ENCODE measurements at places on chromosomes 6 and 20.

DNA sequence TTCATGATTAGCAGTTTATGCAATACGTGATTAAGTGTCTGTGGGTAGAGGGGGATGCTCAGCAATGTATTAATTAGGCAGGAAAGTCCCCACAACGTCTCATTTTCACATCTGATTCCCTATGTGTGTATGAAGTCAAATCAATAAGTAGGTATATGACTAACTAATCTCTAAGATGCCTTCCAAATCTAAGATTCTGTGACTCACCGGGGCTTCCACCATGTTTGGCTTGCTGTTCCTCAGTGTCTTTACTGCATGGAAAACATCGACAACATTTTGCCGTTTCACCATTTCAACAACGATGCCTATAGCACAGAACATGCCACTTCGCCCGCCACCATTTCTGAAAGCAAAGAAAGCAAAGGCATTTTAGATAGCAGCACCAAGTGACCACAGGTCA is 72.0 kb upstream of the THEMIS start:
- no peak for DNase-seq

DNA sequence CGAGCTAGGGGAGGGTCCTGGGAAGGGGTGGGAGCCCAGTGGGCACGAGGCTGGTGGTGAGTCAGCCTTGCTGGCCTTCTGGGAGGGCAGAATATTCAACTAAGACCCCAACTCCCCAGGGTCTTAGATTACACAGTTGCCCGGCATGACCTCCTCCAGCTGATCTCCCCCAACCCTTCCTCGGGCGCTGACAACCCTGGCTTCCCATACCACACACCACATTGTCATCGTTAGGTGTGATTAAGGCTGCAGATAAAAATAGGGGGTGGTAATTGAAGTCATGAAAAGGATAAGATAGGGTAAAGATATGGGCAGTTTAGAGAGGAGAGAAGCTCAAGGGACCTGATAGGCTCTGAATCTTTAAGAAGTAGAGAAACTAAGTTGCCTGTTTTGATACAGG is 10.5 kb downstream of the CDC40 start:
- DNase-seq, result no peak

- DNase-seq, result no peak
Observed at GRCh38 chr6:12785301-12785700, 68.7 kb downstream of the PHACTR1 start.

DNA sequence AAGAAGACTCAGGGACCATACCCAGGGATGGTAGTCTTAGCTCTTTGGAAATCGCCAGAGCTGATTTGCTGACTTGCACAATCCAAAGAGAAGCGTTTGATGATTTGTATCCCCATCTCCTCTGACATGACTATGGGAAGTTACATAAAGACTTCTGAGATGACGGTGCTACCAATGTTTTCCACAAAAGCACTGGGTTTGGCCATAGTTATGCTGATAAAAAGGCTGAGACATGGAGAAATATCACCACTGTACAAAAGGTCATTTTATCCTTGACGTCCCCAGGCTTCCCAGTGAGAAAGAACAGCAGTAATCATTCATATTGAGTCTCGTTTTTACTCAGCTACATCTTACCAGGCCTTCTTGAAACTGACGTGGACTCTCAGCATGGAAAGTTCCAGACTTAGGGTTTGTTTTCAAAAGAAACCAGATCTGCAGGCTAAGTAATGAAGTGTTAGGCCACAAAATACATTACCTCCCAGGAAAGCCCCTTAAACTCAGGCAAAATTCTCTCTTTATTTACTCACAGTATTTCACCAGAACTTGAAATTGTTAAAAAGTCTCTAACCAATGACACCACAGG is 370.3 kb upstream of the JARID2 start:
- DNase-seq, result no peak

DNA sequence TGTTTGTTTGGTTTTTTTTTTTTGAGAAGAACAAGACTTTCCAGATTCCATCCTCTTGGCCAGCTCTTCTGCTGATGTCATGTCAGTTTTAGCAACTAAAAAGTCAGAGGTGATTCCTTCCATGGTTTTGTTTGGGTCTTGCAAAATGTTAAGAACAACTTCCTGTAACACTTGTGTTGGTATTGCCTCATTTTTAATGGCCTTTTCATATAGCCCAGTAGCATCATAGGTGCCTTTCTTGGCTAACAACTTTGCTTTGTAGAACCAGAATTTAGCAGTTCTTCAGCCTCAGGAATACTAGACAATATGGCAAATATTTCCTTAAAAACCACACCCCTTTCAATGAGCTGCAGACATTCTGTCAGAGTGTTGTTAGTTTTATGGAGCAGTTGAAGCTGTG is 99.5 kb upstream of the SIRPG start:
- DNase-seq, result peak; percentile 0

DNA sequence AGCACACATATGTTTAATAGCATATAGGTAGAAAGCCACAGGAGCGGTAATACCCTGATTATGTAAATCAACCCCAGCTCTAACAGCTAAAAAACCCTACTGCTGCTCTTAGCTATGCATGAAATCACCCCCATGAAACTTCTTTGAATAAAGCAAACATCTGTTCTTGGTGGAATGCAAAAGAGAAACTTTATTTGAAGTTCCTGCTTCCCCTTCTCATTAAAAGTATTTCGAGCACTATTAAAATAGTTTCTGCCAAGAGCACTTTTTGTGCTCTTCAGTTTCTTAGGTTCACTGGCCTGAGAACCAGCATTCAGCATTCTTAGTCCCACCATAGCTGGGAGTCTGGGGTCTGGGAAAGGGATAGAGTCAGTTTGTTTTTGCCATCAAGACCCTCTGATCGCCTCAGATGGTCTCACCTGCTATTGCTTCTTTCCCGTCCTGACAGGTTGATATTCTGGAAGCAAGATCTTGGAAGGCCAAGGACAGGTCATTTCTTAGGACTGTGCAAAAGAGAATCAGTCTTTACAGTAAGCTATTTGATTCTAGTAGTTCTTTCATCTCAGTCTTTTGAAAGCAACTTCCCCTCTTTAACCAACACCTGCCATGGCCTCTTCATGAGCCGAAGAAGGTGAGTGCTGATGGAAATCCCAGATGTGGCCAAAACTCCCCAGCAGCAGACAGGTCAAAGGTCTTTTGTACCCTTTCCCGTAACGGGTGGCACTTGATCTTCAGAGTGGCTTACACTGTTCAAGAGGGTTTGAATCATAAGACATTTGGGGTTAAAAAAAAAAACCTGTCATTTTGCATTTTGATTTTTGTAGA is 76.5 kb upstream of the TMEM170B start:
- no peak for DNase-seq

GRCh38 chr20:38428800-38429199 is 6.3 kb downstream of the SNHG17 start:
- DNase-seq, result no peak

GRCh38 chr20:33282991-33283555 is at the start of gene BPIFB1:
TSS of gene BPIFB1 (plus strand) at chr20:33283214. CDS start at chr20:33286074, 2,860 bp downstream.
- DNase-seq, result no peak

DNA sequence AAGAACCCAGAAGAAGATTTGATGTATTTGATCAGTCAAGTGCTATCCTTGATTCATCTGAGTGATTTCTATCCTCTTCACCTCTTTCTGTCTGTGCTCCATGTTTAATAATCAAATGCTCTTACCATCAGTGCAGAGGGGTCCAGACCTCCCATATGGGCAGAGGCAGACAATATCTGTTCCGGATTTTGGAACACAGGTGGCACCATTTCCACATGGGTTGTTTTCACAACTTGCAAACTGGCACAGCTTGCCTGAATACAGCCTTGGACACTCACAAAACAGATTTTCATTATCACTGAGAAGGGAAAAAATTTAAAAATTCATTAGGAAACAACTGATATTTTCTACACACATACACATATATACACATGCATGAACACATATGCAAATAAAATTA is 228.5 kb downstream of the PHF3 start:
- DNase-seq, result no peak

GRCh38 chr6:123715006-123715863 is 78.5 kb upstream of the TRDN start:
- peak; percentile 63 for DNase-seq

DNA sequence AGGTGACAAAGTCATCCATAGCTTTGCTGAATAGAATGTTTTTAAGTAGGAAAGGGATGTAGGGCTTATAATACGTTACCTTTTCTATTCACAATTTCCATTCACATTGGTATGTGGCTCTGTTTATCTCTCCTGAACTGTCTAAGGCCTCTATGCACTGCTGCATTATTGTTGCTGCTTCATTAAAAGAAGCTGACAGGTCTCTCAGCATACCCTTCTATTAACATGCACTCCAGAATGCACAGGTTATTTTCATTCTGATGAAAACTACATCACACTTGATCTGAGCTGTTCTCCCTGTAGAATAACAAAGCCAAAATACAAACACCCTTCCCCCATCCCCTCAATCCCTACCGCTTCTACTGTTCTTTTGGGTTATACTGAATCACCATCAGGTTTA is 399.3 kb downstream of the TBC1D32 start:
- no peak for DNase-seq

- DNase-seq, result no peak
Observed at GRCh38 chr6:43953794-43954310, 173.4 kb downstream of the MRPL14 start.

GRCh38 chr6:21754891-21755290 is 161.3 kb downstream of the SOX4 start:
- peak; percentile 34 for DNase-seq

GRCh38 chr20:22819112-22819511 is 216.0 kb upstream of the SSTR4 start:
- no peak for DNase-seq

GRCh38 chr6:64301307-64302236 is 666.0 kb downstream of the PHF3 start:
- DNase-seq, result no peak

GRCh38 chr20:8981482-8981881 is 87.4 kb upstream of the PLCB4 start:
- DNase-seq, result no peak

DNA sequence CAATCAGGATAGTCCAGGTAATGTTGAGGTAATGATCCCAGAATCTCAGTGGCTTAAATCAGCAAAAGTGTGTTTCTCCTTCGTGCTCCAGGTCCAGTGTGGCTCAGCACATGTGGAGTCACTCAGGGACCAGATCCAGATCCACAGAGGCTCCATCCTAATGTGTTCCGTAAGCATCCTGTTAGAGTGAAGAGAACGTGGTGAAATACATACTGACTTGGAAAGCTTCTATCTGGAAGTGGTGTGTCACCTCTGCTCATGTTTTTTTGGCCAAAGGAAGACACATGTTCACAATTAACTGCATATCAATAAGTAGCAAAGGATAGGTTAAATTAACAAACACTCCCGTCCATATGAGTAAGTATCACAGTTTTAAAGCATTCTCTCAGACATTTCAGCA is 26.8 kb upstream of the PREP start:
- DNase-seq, result peak; percentile 74

DNA sequence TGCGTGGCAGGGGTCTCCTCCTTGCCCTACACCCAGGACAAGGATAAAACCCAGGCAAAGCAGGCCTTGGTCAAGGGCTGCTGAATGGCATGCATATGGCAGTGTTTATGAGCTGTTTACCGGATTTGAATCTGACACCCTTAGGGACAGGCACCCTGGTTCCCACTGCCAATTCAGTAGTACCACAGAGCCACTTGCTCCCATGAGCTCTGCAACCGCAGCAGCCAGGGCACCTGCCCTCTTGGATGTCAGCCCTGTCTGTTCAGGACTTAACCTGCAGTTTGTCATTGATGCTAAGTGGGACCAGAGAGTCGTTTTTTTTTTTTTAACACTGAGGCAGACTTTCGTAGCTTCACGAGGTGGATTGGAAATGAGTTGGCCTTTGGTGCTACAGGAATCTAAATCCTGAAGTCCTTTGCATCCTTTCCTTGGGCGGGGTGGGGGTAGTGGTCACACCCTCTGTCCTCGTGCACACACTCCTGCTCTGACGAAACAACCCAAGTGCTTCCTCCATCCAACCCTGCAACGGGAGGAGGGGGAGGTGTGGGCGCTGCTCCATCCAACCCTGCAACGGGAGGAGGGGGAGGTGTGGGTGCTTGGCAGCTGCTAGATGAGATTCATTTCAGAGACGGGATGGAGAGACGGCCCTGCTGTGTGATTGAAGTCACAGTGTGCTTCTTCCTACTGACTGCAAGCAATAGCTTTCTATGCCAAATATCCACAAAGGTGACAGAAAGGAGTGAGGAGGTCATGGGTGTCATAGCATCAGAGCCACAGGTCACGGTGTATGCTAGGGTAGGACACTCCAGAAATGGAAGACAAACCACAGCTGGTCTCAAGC is 166.5 kb downstream of the SMOC2 start:
- DNase-seq, result no peak

- DNase-seq, result no peak
Observed at GRCh38 chr6:17343215-17343614, 50.2 kb upstream of the CAP2 start.

DNA sequence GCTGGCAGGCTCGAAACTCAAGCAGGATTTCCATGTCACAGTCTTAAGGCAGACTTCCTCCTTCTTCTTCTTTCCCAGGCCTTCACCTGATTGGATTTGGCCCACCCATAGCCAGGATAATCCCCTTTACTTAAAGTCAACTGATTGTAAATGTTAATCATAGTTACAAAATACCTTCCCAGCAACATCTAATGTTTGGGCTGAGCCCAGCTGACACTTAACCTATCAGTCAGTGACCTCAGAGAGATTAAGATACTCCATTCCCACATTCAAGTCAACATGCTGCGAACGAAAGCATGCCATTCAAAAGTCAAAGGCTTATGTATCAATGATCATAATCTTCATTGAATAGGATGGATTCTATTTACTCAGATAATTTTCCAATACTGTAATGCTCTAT is 16.0 kb downstream of the MAP7 start:
- no peak for DNase-seq

GRCh38 chr6:151681433-151682059 is 125.9 kb upstream of the ESR1 start:
- peak; percentile 63 for DNase-seq

GRCh38 chr20:59508729-59509128 is 95.6 kb upstream of the PHACTR3 start:
- DNase-seq, result no peak

DNA sequence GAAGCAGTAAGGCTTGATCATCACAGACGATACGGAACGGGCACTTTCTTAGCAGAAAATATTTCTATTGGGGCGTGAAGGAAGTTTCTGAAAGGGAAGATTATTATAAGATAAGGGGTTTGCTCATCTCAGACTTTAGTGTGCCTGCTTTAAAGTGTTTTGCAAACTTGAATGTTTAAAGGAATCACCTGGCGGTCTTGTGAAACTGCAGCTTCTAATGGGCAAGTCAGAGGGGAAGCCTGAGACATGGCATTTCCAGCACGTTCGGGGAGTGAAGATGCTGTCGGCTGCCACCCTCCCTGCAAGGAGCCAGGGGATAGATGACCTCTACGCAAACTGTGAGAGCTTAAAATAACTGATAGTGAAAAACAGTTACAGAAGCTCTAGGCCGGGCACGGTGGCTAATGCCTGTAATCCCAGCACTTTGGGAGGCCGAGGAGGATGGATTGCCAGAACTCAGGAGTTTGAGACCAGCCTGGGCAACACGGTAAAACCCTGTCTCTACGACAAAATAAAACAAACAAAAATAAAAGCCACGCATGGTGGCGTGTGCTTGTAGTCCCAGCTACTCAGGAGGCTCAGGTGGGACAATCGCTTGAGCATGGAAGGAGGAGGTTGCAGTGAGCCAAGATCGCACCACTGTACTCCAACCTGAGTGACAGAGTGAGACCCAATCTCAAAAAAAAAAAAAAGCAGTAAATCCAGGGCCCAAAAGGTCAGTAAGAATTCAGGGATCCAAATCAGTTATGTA is 2.3 kb upstream of the KIF16B start:
- DNase-seq, result no peak

Data from fibroblast of the aortic adventitia (primary cell).